ENCODE measurements at places on chromosomes 5 and 9.

DNA sequence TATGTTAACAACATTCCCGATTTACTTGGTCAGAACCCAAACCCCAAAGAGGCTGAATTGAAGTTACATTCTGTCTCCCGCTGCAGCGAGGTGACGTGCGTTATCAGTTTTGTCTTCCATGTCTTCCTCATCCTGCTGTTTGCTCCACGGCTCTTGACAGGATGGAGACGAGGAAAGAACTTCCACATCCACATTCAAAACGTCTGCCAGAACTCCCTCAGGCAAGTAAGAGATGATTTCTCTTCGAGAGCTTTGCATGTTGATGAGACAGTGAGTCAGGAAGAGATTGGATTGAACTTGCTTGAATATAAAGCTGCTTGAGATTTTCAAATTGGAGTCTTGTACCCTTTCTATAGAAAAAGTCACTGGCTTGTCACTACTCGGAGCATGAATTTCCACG, 242.6 kb downstream of the AUH start:
- no peak for DNase-seq

GRCh38 chr9:89364666-89365531, 46.6 kb downstream of the SECISBP2 start:
- DNase-seq = no peak

DNA sequence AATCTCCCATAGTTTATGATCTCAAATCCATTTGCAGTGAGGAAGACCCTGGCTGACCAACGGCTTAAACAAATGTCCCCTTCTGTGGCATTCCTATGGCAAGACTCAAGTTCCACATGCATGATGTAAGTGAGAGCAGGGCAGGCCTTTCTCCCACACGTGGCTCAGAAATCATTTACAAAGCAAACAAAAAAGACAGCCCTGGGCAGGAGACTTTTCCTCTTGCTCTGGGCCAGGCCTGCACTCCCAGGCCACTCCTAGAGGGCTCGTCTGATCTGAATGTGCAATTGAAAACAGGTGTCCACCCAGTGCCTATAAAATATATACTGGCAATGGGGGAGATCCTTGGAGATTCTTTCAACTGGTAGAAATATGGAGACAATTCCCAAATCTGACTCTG, 123.1 kb downstream of the DMRT2 start:
- DNase-seq = no peak

GRCh38 chr5:43729846-43730478, 127.0 kb downstream of the NNT start:
- DNase-seq = peak; percentile 58

- DNase-seq = peak; percentile 3
These were observed 532.4 kb downstream of the DNAH5 start for GRCh38 chr5:13412040-13412595.

GRCh38 chr9:72454871-72455491, 66.4 kb upstream of the TMC1 start:
- peak; percentile 54 for DNase-seq

- peak; percentile 89 for DNase-seq
These were observed 6.3 kb downstream of the SLC12A7 start for GRCh38 chr5:1105350-1106265.

GRCh38 chr5:150158170-150158949, 2.7 kb upstream of the PDGFRB start:
- no peak for DNase-seq

- DNase-seq = peak; percentile 40
These were observed 6.6 kb downstream of the PLK2 start for GRCh38 chr5:58453306-58453705.

GRCh38 chr5:105392122-105392709, 1829.6 kb upstream of the NUDT12 start:
- DNase-seq = no peak

DNA sequence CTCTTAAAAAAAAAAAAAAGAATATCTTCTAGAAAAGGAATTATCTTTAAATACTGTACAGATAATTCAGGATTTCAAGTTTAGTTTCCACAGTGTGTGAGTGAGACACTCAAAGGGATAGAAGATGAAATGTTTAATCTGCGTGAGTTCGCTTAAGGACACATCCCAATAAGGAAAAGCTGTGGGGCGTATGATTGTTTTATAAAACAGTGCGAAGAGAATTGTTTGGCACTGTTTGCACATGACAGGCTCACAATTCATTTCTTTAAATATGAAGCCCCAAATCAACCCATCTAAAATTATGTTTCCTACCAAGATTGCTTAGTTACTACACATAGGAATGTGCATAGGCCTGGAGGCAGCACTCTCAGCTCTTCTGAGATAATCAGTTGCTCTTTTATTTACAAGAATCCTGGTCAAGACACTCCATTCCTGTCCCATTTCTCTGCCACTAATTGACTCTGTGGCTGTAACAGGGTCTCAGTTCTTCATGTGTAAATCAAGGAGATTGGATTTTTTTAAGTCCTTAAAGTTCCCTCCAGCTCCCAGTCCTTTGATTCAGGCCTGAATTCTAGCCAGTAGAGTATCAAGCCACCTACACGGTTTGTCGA, 60.1 kb downstream of the BHMT start:
- DNase-seq = no peak

- DNase-seq = no peak
These were observed 273.3 kb downstream of the BNC2 start for GRCh38 chr9:16597136-16597535.

- DNase-seq = no peak
These were observed 4.8 kb downstream of the ATP6V1G1 start for GRCh38 chr9:114592356-114592755.

GRCh38 chr5:82351754-82352145, 73.6 kb upstream of the RPS23 start:
- peak; percentile 85 for DNase-seq

DNA sequence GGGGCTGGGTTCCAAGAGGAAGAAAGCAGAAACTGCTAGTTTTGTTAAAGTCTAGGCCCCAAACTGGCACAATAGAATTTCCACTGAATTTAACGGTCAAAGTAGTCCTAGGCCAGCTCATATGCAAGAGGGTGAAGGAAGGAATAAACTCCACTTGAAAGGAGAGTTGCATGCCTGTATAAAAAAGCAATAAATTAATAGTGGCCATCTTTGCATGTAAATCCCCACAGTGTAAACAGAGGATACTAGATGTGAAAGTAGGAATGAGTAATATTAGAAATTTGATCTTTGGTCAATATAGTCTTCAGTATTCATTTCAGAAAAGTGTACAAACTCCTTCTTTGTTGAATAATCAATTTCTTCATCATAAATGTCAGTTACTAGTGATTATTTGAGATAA, 403.1 kb downstream of the TMEM232 start:
- no peak for DNase-seq

DNA sequence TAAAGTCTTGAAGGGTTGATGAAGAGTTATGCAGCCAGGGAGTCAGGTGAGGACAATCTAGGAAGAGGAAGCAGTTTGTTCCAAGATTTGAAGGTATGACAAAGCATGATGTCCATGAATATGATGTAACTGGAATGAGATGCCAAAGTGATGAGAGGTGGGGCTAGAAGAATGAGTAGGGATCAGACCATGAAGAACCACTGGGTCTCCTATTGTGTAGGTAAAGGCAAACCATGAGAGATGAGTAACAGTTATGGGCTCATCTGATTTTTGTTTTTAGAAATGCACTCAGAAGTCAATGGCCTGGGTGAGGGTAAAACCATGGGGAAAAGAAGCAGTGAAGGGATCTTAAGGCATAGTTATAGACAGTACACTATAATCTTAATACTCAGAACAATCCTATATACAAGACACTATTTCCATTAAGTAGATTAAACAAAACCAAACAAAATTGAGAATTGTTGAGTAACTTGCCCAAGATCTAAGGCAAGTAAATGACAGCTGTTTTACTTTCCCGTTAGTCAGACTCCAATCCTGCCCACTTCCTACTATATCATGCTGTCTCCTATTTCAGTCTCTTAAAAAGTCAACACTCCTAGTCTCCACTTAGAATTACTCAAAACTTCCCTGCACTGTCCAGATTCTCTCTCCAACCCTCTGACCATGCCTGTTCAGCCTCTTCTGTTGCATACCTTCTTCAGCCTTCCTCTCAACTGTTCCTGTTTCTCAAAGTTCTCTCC, 393.8 kb upstream of the MEF2C start:
- DNase-seq = no peak

GRCh38 chr9:138049779-138050471, 172.3 kb downstream of the CACNA1B start:
- DNase-seq = no peak

- no peak for DNase-seq
These were observed at the start of gene PTPN3 for GRCh38 chr9:109498195-109499092. Gene PTPN3, minus strand, starts transcription at chr9:109498307. Its CDS starts 34,873 bp downstream, at chr9:109463434.

- no peak for DNase-seq
These were observed 84.8 kb upstream of the NEURL1B start for GRCh38 chr5:172556262-172556661.

- peak; percentile 17 for DNase-seq
These were observed 26.2 kb downstream of the IRF1 start for GRCh38 chr5:132464156-132464939.

- DNase-seq = no peak
These were observed 428.6 kb upstream of the TLE4 start for GRCh38 chr9:79143211-79143610.

DNA sequence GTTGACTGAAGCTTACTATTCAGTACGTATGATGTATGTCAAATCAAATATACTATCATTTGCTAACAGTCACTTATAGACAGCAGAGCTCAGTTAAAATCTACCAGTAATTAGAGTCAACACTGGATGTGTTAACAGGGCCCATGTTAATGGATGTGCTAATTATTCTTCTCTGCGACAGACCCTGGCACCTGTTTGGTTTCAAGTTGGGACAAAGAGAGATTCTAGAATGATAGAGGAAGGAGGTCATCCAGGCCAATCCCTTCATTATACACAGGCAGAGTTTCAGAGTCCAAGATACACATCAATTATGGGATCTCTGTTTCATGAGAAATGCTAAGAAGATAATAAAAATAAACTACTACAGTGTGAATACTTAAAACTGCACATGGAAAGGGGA, 615.0 kb downstream of the ZNF608 start:
- DNase-seq = no peak

DNA sequence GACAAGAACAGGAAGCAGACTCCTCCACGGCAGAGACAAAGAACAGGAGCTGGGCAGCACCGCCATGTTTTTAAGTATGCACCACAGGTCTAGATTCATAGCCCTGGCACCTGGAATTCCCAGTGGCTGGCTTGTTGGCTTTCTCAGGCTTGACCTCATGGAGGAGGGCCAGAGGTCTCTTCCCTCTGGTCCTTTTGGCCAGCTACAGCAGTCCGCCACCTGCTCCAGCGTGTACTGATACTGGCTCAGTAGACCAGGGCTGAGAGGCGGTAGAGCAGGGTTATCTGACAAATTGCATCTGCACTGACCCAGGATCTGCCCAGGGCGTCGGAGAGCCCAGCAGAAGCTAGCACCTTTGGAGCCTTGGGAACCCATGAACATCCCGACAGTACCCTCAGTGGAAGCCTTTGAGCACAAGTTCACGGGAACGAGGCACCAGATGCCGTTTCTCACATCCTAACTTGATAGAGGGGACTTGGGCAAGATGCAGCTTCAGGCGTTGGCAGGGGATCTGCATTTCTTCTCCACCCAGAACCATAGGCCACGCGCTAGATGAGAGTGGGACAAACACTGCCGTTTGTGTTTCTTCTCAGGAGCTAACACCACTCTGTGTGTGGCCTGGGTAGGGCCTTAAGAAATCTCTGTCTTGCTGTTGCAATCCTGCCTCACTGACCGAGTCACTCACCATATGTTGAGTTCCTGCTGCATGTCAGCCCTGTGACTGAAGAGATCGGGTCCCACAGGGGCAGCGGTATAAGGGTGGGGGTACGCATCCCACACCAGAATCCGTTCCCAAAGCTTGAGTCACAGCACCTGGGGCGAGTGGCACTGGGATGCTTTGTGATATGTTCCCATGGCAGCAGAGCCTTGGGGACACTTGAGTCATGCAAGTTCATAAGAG, 90.3 kb upstream of the OTULINL start:
- no peak for DNase-seq

GRCh38 chr5:22560147-22560546, 293.0 kb downstream of the CDH12 start:
- DNase-seq = no peak

DNA sequence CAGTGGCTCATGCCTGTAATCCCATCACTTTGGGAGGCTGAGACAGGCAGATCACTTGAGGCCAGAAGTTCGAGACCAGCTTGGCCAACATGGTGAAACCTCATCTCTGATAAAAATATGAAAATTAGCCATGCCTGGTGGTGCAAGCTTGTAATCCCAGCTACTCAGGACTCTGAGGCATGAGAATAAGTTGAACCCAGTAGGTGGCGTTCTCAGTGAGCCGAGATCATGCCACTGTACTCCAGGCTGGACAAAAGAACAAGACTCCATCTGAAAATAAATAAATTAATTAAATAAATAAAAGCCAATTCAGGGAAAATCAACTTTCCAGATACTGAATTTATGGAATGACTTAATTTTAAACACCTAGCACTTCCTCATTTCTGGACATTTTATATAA, 1722.1 kb downstream of the MAT2B start:
- peak; percentile 36 for DNase-seq

- DNase-seq = no peak
These were observed 5.8 kb upstream of the CARNMT1 start for GRCh38 chr9:75033791-75034473.
